ENCODE measurements at places on chromosomes 2 and 18. TPM values are rescaled to one million over a fixed set of nuclear protein-coding genes. Genes with fewer than 3 reads are reported as not detected.

DNA sequence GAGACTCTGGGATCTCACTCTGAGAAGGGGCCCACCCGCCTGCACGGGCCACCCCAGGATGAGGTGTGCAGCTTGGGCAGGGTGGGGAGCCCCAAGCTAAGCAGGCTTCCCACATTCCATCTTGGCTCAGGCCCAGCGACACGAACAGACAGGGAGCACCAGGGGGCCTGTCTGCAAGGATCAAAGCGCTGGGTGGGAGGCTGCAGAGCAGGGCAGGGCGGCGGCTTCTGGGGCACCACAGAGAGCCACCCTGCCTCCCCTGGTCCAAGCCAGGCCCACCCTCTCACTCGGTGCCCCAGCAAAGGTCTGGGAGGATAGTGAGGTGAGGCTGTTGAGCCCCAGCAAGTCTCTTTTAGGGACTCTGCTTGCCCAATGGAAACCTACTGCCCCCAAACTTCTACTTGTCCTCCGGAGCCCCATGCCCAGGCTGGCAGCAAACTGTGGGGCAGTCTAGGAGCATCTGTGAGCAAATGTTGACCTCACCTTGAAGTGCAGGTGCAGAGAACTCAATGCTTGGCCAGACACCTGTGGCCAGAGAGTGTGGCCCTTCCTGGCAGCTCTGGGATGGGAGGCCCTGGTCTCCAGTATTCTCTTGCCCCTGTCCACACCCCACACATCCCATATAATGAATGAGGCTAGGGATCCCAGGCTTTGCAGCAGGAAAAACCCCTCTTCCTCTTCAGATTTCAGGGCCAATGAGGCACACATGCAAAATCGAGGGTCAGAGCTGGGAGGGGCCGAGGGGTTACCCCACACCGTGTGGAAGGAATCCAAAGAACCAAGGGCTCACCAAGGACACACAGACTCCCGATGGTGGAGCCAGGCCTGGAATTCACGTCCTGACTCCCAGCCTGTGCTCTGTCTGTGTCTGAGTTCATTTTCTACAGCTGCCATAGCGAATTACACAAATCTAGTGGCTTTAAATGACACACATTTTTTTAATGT, 18.8 kb upstream of the GLI2 start:
- H3K36me3 ChIP-seq: no peaks in the 10 kb centered on the region
- no peak overlapping the region for H3K27ac ChIP-seq
- H3K4me3 ChIP-seq: no peak overlapping the region

DNA sequence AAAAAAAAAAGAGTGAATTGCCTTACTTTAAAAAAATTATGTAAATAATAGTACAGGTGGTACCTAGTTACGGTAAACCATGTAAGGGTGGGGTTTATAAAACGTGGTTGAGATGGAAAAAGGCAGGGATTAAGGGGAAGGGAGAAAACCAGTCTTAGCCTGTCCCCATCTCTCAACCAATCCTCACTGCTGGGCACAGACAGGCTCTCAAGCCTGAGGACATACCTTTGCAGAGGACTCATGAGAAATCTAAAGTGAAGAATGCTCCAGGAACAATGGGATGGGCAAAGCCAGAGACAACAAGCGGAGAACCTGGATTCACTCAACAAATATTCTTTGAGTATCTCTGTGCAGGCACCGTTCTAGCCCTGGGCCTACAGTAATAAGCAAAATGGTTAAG, 3.4 kb upstream of the IGFBP2 start:
- peaks cover 11% of the 10 kb centered on the region for H3K4me1 ChIP-seq
- H3K27ac ChIP-seq: no peak overlapping the region
- H3K36me3 ChIP-seq: no peaks in the 10 kb centered on the region
- peaks cover 21% of the 10 kb centered on the region for H3K27me3 ChIP-seq

GRCh38 chr2:172205292-172205691, 102.6 kb upstream of the DLX2 start:
- no peaks in the 10 kb centered on the region for H3K27me3 ChIP-seq
- H3K27ac ChIP-seq: no peak overlapping the region
- H3K4me1 ChIP-seq: no peaks in the 10 kb centered on the region
- H3K36me3 ChIP-seq: no peaks in the 10 kb centered on the region

DNA sequence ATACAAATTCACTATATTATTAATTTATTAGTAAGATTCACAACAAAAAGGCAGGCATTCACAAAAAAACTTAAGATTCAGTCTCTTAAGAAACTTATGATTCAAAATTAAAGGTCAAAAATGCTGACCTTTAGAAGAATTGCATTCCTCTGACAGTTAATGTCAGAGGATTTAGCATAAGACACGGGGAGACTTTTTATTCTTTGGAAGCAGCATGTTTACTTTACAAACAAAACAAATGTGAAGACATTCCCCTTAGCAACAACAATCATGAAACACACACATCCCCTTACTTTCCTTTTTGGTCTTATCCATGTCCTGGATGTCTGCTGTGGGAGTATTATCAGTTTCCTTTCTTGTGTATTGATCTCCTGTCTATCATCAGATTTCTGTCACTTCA, 117.1 kb downstream of the RAD51AP2 start:
- H3K4me1 ChIP-seq: no peaks in the 10 kb centered on the region
- H3K27ac ChIP-seq: no peak overlapping the region
- no peaks in the 10 kb centered on the region for H3K27me3 ChIP-seq
- no peaks in the 10 kb centered on the region for H3K36me3 ChIP-seq
- no peak overlapping the region for H3K4me3 ChIP-seq

DNA sequence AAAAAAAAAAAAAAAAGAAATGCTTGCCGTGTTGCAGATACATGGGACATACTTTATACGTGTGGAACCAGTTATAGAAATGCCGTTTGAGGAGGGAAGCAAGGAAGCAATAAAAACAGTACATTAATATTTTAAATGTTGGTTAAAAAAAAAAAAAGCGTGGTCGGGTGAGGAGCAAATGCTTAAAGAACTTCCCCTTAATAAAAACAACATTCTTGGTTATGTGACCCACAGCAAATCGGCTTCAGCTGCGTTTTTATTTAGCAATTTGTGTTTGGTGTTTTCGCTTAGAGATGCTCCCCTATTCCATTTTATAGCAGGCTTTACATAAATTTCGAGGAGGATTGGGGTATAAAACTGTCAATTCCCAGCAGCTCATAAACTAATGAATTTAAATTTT, 223.6 kb downstream of the LRRTM1 start:
- no peaks in the 10 kb centered on the region for H3K36me3 ChIP-seq
- DNase-seq: no peak
- no peaks in the 10 kb centered on the region for H3K27me3 ChIP-seq
- H3K4me3 ChIP-seq: no peak overlapping the region

The SLC30A3 gene
- total RNA-seq: not detected

The TIMM21 gene
- total RNA-seq: 25.0 TPM

- H3K27me3 ChIP-seq: no peaks in the 10 kb centered on the region
- no peaks in the 10 kb centered on the region for H3K36me3 ChIP-seq
- H3K4me3 ChIP-seq: no peak overlapping the region
- H3K27ac ChIP-seq: no peak overlapping the region
- no peaks in the 10 kb centered on the region for H3K4me1 ChIP-seq
- DNase-seq: no peak
Measured at GRCh38 chr2:120456867-120457266, 110.9 kb downstream of the INHBB start.

DNA sequence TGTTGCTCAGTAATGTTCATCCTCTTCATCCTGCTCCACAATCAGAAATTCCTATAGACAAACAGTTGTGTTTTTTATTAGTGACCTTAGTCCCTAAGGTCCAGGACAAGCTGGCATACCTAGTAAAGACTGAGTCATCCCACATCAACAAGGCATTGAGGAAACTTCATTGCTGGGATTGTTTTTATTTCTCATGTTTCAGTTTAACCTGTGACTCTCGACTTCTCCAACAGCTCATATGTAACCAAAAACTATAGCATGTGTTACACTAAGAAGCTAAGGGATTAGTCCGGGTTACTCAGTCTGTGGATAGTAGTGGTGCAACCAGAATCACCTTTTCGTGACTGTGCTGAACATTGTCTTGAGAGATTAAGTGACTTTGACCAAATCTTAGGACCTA, 292.1 kb downstream of the RDH14 start:
- no peak for DNase-seq
- H3K27me3 ChIP-seq: no peaks in the 10 kb centered on the region
- H3K27ac ChIP-seq: no peak overlapping the region
- no peaks in the 10 kb centered on the region for H3K36me3 ChIP-seq
- H3K4me1 ChIP-seq: no peaks in the 10 kb centered on the region

The ACMSD gene
- not detected for total RNA-seq

GRCh38 chr2:191582355-191582754, 95.6 kb upstream of the NABP1 start:
- H3K36me3 ChIP-seq: no peaks in the 10 kb centered on the region
- no peak overlapping the region for H3K4me3 ChIP-seq
- H3K27me3 ChIP-seq: no peaks in the 10 kb centered on the region

The ACTG2 gene
- total RNA-seq: not detected

DNA sequence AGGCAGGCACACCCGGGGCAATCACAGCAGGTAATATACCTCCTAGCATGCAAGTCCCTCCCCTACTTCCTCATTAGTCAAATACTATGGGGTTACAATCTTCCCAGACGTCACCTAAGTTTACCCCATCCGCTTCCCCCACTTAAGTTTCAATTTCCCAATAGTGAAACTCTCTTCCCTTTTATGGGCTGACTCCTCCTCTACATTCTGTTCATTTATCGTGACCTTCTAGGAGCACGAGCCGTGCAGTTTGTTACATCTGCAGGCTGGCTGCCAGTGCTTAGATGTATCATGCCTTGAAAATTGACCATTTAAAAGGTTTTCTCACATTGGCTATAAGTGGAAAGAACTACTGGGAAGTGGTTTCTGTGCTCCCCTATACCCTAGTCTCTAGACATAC, 1357.8 kb upstream of the CRIM1 start:
- no peak overlapping the region for H3K27ac ChIP-seq
- H3K27me3 ChIP-seq: no peaks in the 10 kb centered on the region
- DNase-seq: no peak

DNA sequence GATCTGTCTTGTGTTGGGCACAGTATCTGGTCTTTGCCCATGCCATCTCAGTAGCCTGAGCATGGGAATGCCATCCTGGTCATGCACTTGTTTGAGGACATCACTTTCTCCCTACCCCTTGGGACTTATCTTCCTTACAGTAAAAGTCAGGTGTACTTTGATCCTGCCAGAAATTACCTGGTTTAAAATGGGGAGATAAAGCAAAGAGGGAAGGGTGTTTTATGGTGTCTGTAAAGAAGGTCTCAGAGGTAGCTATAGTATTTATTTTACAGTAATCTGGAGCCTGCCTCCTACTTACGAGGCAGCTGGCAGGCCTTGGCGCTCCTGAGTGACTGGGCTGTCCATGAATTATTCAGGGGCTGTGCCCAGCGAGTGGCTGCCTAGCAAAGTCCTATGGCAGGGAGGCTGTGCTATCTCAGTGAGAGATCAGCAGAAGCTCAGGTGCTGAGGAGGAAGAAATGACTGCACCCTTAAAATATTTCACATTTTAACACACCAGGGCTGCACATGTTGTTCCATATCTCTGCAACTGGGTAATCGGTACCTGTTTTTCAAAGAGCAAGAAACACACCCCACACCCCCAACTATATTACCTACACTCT, 93.9 kb downstream of the SPTBN1 start:
- H3K36me3 ChIP-seq: no peaks in the 10 kb centered on the region
- H3K4me1 ChIP-seq: peaks cover 12% of the 10 kb centered on the region
- no peaks in the 10 kb centered on the region for H3K27me3 ChIP-seq
- H3K27ac ChIP-seq: no peak overlapping the region
- DNase-seq: no peak

The VIL1 gene
- not detected for total RNA-seq

The AGAP1 gene
- not detected for total RNA-seq

The RNF25 gene
- 31.8 TPM for total RNA-seq

- H3K27me3 ChIP-seq: no peaks in the 10 kb centered on the region
- H3K27ac ChIP-seq: no peak overlapping the region
- H3K4me1 ChIP-seq: no peaks in the 10 kb centered on the region
- no peak for DNase-seq
- H3K4me3 ChIP-seq: no peak overlapping the region
Measured at GRCh38 chr2:27742571-27742970, 28.9 kb upstream of the MRPL33 start.

The CAVIN2 gene
- total RNA-seq: not detected

- no peak for DNase-seq
- H3K4me1 ChIP-seq: no peaks in the 10 kb centered on the region
- H3K27ac ChIP-seq: no peak overlapping the region
- peaks cover 57% of the 10 kb centered on the region for H3K36me3 ChIP-seq
- H3K27me3 ChIP-seq: no peaks in the 10 kb centered on the region
Measured at GRCh38 chr2:10599921-10600320, 89.9 kb downstream of the NOL10 start.

GRCh38 chr2:65351234-65351947, 81.0 kb downstream of the SPRED2 start:
- H3K4me1 ChIP-seq: no peaks in the 10 kb centered on the region
- no peak for DNase-seq
- H3K27me3 ChIP-seq: no peaks in the 10 kb centered on the region
- H3K36me3 ChIP-seq: no peaks in the 10 kb centered on the region
- H3K27ac ChIP-seq: no peak overlapping the region

GRCh38 chr2:69789175-69789721, 40.2 kb upstream of the GMCL1 start:
- no peak overlapping the region for H3K4me3 ChIP-seq
- no peak for DNase-seq
- H3K36me3 ChIP-seq: peaks cover 2% of the 10 kb centered on the region
- peak overlapping the region; percentile 43 for H3K27ac ChIP-seq

The LIPG gene
- not detected for total RNA-seq

The NT5DC4 gene
- total RNA-seq: 10.3 TPM

GRCh38 chr2:64212346-64212745, 68.1 kb upstream of the PELI1 start:
- H3K4me3 ChIP-seq: no peak overlapping the region
- no peaks in the 10 kb centered on the region for H3K27me3 ChIP-seq
- peak overlapping the region; percentile 98 for H3K27ac ChIP-seq
- peaks cover 69% of the 10 kb centered on the region for H3K4me1 ChIP-seq

The SRBD1 gene
- total RNA-seq: 27.6 TPM

- H3K27me3 ChIP-seq: no peaks in the 10 kb centered on the region
- no peak overlapping the region for H3K27ac ChIP-seq
- DNase-seq: no peak
- no peaks in the 10 kb centered on the region for H3K4me1 ChIP-seq
Measured at GRCh38 chr2:108194409-108195132, 45.2 kb upstream of the SULT1C3 start.

DNA sequence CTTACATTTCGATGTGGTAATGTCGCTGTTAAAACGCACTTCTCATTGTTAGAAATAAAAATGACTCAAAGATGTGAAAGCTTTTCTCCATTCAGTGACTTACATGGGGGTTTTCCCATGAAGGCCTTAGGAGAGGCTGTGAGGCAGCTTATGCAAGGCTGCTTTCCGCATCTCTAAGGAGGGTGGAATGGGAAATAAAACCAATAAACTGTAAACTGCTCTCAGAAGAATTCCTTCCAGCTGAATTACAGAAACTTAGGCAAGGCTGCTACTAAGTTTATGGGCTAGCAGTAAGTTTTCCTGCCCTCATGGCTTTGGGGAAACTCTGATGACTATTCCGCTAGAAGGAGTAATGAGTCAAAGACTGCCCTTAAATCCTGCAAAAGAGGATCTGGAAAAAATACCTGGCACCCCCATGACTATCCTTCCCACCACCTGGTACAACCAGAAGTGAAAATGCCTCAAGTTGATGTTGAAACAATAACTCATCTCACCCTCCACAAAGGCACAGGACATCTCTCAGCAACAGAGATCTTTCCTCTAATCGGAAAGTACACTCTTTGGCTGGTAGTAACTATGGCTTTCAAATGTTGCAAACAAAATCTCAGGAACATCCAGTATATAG, 97.7 kb upstream of the SMAD7 start:
- H3K4me1 ChIP-seq: peaks cover 11% of the 10 kb centered on the region
- no peaks in the 10 kb centered on the region for H3K36me3 ChIP-seq
- no peaks in the 10 kb centered on the region for H3K27me3 ChIP-seq
- no peak overlapping the region for H3K27ac ChIP-seq
- no peak overlapping the region for H3K4me3 ChIP-seq
- no peak for DNase-seq
